ENCODE measurements at places on chromosomes 1 and 21.

DNA sequence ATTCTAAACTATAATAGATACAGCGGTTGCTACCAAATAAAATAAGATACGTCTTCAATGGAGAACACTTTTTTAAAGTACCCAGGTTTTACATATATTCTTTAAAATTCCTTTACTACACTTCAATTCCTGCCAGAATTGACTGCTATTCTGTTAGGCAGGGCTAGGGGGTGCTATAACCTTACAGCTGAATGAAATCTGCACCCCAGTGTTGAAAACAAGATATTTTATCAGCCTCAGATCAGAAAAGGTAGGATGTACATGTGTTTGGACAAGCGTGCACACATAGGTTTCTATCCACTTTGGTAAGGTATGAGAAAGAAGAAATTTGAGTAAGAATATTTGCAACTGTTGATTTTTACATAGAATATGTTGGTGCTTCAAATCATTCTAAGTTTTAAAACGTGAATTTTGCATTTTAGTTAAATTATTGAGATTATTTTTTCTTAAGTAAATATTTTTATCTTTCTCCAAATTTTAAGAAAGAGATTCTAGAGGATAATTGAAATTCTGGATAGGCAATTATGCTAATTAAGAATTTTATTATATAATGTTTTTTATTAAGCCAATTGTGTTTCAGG lies 490.8 kb upstream of the ADGRL4 start:
- DNase-seq = peak; percentile 4

GRCh38 chr1:54227091-54227602 lies 27.2 kb downstream of the MRPL37 start:
- DNase-seq = peak; percentile 32

DNA sequence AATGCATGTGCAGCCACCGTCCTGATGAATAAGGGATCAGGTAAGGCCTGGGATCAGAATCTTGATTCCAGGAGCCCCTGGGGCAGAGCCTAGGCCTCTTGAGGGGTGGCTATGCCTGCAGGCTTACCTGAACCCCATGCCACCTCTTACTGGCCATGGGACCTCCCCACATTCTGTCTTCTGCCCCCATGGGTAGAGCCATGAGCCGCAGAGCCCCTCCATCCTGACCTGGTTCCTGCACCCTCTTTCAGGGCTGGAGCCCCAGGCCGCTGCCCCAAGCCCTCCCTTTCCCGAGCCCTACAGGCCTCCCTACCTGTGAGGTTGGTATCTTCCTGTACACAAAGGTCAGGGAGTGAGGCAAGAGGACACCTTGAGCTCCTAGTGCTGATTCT lies 120.8 kb downstream of the DMRTB1 start:
- DNase-seq = no peak

- no peak for DNase-seq
Measured at GRCh38 chr1:205593967-205594366, 37.8 kb downstream of the ELK4 start.

- DNase-seq = no peak
Measured at GRCh38 chr1:111364690-111365089, 62.8 kb downstream of the OVGP1 start.

GRCh38 chr21:44738621-44739020 lies 27.2 kb upstream of the TSPEAR start:
- DNase-seq = no peak

DNA sequence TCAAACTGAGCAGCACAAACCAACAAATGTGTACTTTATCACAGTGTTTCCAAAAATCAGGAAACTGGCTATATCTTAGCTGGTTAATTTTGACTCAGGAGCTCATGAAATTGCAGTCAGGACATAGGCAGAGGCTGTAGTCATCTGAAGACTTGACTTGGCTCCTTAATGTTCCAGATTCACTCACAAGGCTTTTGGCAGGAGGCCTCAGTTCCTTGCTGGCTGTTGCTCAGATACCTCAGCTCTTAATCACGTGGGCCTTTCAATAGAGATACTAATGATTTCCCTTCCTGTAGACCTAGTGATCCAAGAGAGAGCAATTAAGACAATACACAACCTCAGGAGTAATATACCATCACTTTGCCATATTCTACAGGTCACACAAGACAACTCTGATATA lies 537.7 kb downstream of the BRINP3 start:
- DNase-seq = no peak

DNA sequence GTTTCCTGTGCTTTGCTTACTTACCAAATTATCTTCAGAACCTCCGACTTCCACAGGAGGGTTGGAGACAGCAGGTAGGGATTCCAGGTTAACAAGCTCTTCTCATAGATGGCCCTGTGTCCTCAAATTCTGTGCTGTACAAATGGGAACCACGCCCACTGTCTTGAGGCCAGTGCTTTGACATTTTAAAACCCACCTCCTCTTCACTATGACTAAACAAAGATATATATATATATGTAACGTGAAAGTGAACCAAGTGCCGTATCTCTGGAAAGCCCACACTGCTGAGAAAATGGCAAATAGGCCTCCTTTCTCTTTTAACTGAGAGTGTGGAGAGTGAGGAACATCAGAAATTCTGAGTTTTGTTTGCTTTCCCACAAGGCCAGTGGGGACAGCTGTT lies 99.6 kb downstream of the ZBTB18 start:
- no peak for DNase-seq

GRCh38 chr1:172960454-172961208 lies 90.1 kb downstream of the TNFSF18 start:
- no peak for DNase-seq

- DNase-seq = peak; percentile 49
Measured at GRCh38 chr1:25875154-25875855, at the start of gene PAQR7. Gene PAQR7 (minus strand): TSS chr1:25875708. CDS start chr1:25863839, 11,869 bp downstream.

- DNase-seq = no peak
Measured at GRCh38 chr1:26317612-26318337, at the start of gene CD52. Gene CD52 (plus strand): TSS chr1:26317958. CDS start chr1:26318018, 60 bp downstream.

- no peak for DNase-seq
Measured at GRCh38 chr1:119688810-119689209, 22.9 kb upstream of the PHGDH start.

DNA sequence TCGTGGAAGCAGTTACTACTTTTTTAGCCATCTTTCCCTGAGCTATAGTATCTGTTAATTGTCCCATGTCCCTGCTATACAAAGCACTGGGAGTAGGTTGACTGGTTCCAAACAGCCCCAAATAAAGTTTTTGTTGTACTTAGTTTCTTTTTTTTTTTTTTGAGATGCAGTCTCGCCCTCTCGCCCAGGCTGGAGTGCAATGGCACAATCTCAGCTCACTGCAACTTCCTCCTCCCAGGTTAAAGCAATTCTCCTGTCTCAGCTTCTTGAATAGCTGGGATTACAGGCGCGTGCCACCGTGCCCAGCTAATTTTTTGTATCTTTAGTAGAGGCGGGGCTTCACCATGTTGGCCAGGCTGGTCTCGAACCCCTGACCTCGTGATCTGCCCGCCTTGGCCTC lies 3.3 kb downstream of the NCSTN start:
- no peak for DNase-seq

DNA sequence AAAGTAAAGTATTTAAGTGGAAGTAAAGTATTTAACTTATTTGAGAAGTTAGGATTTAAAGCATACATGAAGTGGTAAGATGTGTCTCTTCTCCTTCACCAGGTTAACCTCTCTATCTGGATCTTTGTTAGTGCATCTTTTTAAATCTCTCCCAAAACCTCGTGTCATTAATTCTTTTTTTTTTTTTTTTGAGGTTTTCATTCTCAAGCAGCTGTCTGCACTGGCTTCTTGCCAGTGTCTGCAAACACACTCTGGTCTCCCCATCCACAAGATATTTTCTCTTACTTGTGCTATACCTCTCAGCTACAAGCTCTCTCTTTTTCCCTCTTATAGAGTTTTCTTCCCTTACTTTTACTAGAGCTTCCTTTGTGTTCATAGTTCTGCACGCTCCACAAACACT lies 49.0 kb downstream of the CLDN17 start:
- no peak for DNase-seq

DNA sequence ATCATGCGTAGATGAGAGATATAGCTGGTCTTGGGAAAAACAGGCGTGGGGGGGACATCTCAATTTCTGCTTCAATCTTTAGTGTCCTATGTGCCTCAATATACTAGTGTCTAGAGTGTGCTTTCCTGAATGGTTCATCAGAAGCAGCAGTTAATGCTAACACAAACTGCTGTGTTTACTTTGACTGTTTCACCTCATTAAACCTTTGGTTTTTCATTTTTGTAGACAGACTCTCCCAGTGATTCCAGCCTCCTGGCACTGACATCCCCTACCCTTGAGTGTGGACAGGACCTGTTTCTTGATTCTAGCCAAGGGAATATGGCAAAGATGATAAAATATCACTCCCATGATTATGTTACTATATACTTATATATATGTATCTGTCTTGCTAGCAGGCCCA lies 37.6 kb downstream of the ZYG11A start:
- no peak for DNase-seq

GRCh38 chr21:45412909-45413611 lies 8.1 kb downstream of the COL18A1 start:
- no peak for DNase-seq

- no peak for DNase-seq
Measured at GRCh38 chr1:168583571-168583970, 7.2 kb downstream of the XCL1 start.

DNA sequence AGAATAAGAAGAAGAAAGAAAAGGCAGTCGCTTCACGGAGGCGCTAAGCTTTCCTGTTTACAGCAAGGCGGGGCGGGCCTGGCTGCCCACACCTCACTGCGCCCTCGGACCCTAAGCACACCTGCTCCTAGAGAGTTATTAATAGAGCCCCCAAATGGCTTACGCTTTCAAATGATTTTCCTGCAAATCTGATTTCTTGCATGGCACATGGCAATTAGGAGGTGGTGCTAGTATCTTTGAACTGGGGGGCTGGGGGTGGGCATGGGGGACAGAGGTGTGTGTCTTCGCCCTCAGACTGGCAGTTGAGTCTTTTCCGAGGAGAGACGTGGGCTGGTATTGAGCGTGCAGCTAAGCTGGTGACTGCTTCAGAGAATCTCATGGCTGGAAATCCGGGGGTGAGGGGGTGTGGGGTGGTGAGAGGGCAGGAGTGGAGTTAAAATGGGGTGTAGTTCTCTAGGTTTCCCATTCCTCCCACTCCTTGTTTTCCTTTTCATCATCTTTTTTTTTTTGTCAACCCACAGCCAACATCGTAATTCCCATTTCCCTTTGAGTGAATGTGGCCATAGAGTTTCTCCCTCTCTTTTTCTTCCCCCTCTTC lies 1.3 kb downstream of the S1PR1 start:
- DNase-seq = no peak

DNA sequence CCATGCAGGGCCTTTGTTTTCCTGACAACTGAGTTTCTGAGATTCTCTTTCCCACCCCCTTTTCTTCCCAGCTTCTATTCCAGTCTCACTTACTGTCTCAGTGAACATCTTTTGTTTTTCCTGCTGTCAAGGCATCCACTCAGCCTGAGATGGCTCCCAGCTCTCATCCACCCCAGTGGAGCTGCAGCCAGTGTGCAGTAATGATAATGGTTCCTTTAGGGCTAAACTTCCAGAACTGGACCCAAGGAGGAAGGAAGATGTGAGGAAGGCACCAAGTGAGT lies 44.4 kb upstream of the KIRREL1 start:
- no peak for DNase-seq

GRCh38 chr1:98884864-98885263 lies 119.8 kb downstream of the PLPPR5 start:
- DNase-seq = no peak

- DNase-seq = peak; percentile 77
Measured at GRCh38 chr1:112522621-112523020, 13.9 kb downstream of the WNT2B start.

DNA sequence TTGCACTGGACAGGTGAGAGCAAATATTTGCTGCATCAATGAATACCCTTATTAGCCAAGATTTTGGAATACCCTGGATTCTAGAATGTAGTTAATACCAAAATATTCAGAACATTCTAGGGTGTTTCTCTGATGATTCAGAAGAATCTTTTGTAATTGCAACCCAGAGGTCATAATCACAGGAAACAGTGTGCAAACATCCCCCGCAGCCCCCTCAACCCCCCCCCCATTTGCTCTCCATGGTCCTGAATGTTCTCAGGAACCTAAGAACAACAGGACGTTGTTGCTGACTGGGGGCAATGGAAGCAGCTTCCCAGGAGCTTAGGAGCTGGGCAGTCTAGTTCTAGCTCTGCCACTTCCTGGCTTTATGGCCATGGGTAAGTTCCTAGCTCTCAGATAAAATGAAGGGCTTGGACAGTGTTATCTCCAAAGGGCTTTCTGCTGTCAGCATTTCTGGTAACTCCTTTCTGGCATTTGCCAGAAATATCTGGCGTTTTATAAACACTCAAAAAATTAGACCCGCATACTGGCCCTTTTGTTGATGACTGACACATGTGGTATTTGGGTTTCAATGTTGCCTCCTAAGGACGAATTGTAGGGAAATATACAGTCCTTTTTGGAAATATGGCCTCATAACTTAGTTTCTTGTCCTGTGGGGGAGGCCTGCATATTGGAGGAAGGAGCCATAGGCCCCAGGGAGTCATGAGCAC lies 178.6 kb downstream of the RRAGC start:
- DNase-seq = no peak

- DNase-seq = no peak
Measured at GRCh38 chr1:154983776-154984466, 777 bp downstream of the FLAD1 start.

GRCh38 chr1:201310986-201311355 lies 27.7 kb downstream of the PKP1 start:
- DNase-seq = no peak

GRCh38 chr1:155320661-155321617 lies at the start of gene RUSC1:
Gene RUSC1 (plus strand): TSS chr1:155320894. CDS start chr1:155321774, 880 bp downstream.
- DNase-seq = no peak

DNA sequence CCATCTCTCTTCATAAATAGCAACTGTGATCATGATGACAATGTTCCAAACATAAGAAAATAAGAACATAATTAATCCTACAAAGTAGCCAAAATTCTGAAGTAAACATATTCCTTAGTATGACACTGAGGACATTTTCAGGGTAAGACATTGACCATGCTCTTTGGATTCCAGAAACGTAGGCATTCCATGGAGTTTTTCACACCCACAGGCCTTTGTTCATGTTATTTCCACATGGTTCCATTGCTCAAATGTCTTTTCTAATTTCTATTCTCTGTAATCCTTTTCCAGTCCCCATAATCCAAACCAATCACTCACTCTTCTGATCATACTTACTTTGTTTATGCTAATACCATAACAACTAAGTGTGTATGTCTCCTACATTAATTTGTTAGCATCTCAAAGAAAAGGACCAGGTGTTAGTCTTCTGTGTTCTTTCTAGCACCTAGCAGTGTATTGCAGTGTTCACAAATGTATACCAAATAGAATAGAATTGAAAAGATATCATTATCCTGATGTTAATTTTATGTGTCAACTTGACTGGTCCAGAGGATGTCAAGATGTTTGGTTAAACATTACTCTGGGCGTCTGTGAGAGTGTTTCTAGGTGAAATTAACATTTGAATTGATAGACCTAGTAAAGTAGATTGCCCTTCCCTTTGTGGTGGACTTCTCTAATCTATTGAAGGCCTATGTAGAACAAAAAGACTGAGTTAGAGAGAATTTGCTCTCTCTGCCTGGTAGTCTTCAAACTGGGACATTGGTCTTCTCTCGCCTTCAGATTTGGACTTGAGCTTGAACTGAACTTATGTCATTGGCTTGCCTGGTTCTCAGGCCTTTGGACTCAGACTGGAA lies 516.6 kb downstream of the PTPRC start:
- no peak for DNase-seq
